Hindlimb muscle (tissue), 1 donor: ENCODE measurements at places on chromosomes 2 and 18. TPM values are rescaled to one million over a fixed set of nuclear protein-coding genes. Genes with fewer than 3 reads are reported as not detected.

DNA sequence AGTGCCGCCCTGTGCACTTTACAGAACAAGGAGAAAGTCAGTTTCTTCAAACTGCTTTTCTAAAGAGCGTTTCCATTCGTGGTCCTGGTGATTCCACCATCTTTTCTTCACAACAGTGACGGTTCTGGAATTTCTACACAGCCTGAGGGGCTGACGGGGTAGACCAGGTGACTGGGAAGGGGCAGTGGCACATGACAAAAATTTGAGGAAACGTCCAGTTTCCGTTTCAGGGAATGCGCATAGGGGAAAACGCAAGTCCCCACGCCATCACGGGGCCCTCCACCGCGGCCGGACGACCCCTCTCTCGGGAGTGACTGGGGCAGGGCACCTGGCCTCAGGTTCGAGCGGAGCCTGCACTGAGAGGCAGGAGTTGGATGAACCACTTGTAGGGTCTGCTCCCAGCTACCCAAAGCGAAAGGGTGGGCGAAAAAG is 980 bp upstream of the SPTBN1 start:
- peak; percentile 43 for DNase-seq

DNA sequence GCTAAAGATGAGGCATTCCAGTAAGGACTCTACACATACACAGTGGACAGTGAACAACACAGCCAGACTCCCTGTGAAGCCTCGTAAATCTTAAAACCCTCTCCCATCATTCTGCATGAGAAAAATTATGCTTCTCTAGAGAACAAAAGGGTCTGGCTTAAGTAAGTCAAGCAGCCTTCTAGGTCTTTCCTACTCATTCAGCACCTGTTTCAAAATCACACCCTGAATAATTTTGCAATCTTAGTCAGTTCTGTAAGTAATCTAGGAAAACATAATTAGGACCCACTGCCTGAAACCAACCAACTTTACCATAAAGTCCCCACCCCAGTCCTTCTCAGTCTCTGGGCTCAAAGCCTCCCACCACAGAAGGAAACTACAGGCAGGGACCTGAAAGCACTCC is 19.7 kb downstream of the IAH1 start:
- no peak for DNase-seq

DNA sequence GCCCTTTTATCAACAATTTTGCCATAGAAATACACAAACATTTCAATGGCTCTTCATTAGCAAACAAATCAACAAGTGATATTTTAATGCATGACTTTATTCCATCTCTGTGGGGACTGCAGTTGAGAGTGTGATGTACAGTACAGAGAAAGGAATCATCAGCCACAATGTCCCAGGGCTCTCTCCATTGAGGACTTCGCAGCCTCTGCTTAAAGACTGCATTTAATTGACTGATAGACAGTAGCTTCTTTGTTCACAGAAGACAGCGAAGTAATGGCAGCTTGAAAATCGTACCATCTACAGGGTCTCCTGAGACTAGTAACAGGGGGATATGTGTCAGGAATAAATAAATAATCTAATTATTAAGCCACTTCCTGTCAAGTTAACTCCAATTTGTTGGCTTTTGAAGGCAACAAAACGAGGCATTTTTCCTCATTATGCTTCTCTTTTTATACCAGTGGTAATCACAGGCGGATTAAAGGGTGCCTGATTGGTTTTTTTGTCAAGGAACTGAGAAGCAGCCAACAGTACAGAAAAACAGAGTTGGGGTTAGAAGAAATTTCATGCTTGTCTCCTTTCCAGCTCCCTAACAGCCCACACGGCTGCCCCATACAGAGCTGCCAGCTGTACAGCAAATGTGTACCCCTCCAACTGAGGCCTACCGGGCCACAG is 164.3 kb downstream of the ZNF521 start:
- DNase-seq = no peak

GRCh38 chr2:6626401-6627012 is 239.2 kb downstream of the CMPK2 start:
- DNase-seq = no peak

DNA sequence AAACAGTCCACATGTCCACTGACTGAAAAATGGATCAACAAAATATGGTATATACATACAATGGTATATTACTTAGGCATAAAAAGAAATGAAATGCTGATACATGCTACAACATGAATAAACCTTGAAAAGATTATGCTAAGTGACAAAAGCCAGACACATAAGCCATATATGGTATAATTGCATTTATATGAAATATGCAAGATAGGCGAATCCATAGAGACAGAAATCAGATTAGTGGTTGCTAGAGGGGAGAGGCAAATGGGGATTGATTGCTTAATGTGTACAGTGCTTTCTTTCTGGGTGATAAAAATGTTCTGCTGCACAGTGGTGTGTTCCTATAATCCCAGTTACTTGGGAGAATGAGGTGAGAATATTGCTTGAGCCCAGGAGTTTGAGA is 171.0 kb downstream of the CYP26B1 start:
- no peak for DNase-seq

GRCh38 chr2:11786592-11786991 is 40.2 kb downstream of the LPIN1 start:
- no peak for DNase-seq

GRCh38 chr2:69997015-69997830 is 35.8 kb upstream of the ASPRV1 start:
- no peak for DNase-seq

DNA sequence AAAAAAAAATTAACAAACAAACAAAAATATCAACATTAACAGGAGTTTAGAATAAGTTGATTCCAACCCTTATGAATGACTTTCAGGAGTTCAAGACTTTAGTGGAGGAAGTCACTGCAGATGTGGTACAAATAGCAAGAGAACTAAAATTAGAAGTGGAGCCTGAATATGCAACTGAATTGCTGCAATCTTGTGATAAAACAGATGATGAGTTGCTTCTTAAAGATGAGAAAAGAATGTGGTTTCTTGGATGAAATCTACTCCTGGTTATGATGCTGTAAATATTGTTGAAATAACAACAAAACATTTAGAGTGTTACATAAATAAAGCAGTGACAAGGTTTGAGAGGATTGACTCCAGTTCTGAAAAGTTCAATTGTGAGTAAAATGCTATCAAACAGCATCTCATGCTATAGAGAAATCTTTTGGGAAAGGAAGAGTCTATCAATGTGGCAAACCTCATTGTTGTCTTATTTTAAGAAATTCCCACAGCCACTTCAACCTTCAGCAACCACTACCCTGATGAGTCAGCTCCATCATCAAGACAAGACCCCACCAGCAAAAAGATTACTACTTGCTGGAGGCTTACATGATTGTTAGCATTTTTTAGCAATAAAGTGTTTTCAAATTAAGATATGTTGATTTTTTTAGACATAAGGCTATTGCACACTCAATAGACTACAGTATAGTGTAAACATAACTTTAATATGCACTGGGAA is 42.7 kb upstream of the TAF4B start:
- DNase-seq = no peak

DNA sequence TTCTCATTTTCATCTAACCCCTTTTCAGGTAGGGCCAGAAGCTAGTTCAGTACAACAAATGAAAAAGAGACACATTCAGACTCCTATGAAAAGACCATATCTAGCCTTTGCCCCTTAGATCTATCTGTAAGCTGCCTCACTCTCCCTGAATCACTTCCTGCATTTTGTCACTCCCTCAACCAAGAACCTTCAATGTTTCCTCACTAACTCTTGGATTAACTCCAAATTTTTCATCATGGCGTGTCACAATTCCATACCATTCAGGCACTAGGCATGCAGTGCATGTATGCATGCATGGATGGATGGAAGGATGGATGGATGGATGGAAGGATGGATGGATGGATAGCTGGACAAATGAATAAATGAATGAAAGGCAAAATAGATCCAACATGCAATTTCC is 356.9 kb downstream of the TNS1 start:
- DNase-seq = no peak

DNA sequence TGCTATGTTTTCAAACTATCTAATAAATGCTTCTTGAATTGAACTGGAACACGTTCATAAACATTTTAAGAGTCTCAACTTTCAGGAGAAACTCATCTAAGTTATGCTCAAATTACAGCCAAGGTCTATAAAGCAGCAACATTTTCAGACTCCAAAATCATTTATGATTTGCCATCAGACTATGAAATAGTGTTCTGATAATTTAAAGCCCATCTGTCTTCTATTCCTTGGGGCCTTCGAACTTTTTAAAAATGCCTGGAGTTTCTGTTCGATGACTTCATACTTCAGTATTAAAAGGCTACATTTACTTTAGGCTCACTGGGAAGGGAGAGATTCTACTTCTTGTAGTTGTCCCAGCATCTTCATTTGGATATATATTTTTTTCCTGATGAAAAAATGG is 73.6 kb upstream of the NXPH2 start:
- no peak for DNase-seq

DNA sequence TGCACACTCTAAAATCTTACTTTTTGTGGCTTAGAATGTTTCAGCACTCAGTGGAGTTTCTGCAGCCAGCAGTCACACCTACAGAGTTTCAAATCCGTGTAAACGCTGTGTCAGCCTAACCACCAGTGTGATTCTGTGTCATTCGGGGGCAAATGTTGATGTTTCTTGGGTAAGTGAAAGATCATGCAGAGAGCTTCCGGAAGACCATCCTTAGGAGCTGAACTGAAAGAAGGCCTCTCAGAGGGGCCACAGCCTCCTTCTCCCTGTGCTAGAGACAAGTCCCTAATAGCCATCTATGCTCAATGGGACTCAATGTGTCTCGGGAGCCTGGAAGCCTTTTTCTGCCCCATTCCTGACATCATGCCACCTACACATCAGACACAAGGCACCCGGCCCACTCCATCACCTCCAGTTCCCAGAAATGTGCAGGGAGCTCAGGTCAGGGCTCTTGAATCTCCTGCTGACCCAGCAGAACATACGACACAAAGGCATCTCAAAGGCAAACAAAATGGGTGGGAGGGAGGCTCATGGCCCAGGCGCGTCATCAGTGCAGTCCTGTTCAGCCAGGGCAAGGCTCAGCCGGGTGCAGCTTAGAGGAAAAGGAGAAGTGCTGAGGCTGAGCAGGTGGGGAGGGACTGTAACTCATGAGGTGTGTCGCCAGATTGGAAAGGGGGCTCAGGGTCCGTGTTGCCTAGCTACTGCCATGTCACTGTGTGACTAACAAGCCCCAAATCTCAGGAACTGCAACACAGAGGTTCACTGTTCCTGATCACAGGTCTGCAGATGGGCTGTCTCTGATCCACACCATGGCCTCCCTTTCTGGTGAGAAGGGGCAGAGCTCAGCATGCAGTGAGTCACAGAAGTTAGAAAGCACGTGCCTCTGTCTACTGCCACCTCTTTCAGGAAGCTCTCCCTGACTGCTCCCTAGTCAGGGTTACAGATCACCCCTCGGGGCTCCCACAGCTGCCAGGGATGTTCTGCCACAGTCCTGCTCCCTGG is 82.0 kb downstream of the SMAD7 start:
- DNase-seq = no peak

DNA sequence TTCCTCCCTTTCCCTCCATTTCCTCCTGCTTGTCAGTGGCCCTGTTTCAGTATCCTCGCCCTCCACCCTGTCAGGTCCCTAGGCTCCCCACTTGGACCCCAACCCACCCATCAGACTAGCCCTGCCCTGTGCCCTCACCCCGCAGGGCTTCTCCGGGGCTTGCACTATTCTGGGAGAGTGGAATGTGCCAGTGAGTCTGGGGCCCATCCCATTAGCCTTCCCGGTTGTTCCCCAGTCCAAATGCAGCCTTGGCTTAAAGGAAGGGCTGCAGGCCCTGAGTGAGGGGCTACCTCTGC is 45.5 kb downstream of the MYO7B start:
- no peak for DNase-seq

DNA sequence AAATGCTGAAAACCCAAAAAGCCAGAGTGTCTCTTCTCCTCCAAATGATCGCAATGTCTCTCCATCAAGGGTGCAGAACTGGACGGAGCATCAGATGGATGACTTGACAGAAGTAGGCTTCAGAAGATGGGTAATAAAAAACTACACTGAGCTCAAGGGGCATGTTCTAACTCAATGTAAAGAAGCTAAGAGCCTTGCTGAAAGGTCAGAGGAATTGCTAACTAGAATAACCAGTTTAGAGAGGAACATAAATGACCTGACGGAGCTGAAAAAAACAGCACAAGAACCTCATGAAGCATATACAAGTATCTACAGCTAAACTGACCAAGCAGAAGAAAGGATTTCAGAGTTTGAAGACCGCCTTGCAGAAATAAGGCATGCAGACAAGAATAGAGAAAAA is 9.7 kb upstream of the POLE4 start:
- DNase-seq = no peak

- no peak for DNase-seq
Measured at GRCh38 chr2:159714247-159714930, 2.1 kb downstream of the MARCHF7 start.

GRCh38 chr18:68588169-68588568 is 126.7 kb downstream of the TMX3 start:
- no peak for DNase-seq

The TNFAIP6 gene
- polyA plus RNA-seq = 9.0 TPM

The RGPD4 gene
- not detected for polyA plus RNA-seq

The FBLN7 gene
- 8.5 TPM for polyA plus RNA-seq

The FZD7 gene
- 27.5 TPM for polyA plus RNA-seq

The TCF23 gene
- 0.17 TPM for polyA plus RNA-seq

The SGPP2 gene
- 1.4 TPM for polyA plus RNA-seq

The CIB4 gene
- polyA plus RNA-seq = not detected
